NCI-H1092 treated with DMSO at 0.1 percent for 48 hours (cell line): ENCODE measurements at places on chromosomes 6 and 20.

GRCh38 chr6:144248003-144248402 is 37.1 kb upstream of the UTRN start:
- no peak for DNase-seq

DNA sequence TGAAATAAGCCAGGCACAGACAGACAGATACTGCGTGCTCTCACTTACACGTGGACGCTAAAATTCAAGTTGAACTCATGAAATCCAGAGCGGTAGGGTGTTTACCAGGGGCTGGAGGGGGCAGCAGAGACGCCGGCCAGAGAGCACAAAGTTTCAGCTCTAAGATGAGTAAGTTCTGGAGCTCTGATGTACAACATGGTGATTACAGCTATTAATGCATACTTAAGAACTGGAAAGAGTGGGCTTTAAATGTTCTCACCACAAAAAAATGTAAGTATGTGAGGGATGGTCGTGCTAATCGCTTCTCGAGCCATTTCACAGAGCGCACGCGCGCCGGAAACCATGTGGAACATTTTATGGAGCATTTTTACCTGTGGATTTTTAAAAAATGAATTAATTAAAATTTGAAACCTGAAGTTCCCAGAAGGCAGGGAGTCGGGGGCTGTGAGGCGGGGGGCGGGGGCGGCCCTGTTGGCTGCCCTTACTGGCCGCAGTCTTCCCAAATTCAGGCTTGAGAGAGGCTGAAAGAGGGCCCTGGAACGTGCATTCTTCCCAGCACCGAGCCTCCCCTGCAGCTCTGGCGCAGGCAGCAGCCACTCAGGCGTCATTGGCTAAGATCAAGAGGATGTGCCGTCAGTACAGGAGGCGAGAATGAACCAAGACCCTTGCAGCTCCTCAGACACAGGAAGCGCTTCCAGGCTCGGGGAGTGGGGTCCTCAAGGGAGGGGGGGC is 8.5 kb upstream of the SLCO4A1 start:
- DNase-seq: no peak

GRCh38 chr6:129662980-129663431 is 47.0 kb downstream of the ARHGAP18 start:
- DNase-seq: no peak

- no peak for DNase-seq
Observed at GRCh38 chr6:24145690-24146131, 19.7 kb downstream of the NRSN1 start.

GRCh38 chr6:39260456-39260855 is 31.2 kb upstream of the KCNK5 start:
- DNase-seq: no peak

DNA sequence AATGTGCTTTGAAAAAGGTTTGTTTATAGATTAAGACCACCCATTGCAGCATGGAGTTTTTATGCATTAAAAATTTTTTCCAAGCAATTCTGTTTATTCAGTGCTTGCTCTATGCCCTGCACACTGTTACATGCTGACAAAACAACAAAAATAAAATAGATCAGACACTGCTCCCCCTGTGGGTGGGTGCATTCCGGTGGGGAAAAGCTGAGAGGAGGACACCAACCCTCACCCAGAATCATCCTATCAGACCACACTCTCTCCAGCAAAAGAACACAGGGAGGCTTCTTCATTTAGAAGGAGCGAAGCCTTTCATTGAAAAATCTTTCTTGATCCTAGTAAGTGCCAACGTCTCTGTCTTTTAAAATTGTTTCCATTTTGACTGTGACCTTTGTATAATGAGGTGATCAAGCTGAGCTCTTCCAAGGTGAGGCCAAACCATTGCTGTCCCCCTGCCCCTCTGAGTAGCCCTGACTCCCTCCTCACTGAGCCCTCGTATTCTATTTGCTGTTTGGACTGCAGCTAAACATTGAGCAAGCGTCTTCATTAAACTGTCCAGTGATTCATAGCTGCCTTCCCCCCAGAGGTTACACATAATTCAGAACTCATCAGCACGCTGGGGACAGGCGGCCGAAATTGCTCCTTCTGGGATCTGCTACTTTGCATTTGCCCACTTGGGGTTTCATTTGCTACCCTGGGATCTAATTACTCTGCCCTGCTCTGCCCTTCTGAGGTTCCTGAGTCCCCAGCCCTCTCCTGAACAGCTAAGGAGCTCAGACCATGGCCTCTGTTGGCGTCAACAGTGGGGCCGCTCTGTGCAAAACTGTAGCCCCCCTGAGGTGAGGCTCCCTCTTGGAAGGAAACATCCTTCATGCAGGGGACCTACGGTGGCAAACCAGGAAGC is 102.4 kb downstream of the F13A1 start:
- DNase-seq: no peak

DNA sequence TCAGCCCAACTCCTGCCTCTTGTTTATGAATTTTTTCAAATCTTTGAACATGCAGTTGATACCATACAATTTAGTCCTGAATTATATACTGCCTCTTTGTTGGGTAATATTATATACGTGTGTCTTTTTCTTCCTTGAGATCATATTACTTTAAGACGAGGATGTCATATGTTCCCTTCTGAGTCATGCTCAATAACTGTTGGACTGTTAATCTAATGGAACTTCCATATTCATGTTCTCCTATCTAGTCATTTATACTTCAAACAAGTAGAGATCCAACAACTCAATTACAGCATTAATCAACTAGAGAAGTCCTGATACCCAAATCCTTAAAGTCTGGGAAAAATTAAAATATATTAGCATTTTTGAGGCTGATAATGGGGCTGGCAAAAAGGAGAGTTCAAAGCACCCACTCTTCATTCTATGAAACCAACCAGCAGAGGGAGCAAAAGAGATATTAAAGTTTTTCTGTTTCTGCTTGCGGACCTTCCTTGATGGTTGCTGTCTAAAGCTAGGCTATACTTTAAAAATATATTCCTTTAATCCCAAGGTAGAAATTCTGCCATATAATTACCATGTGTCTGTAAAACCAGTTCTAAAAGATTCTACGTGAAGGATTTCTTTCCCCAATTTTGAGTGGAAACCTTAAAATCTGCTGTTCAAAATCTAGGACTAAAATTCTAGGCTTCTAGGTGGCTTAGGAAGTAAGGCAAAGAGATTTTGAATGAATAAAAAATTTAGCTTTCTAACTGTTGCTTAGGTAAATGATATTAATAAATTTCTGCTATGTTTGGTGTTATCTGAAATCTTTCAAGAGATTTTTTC is 498.9 kb downstream of the BCKDHB start:
- DNase-seq: peak; percentile 4

GRCh38 chr20:4726710-4727397 is 5.1 kb downstream of the PRND start:
- DNase-seq: no peak

- DNase-seq: peak; percentile 46
Observed at GRCh38 chr6:68572525-68572924, 62.6 kb upstream of the ADGRB3 start.

DNA sequence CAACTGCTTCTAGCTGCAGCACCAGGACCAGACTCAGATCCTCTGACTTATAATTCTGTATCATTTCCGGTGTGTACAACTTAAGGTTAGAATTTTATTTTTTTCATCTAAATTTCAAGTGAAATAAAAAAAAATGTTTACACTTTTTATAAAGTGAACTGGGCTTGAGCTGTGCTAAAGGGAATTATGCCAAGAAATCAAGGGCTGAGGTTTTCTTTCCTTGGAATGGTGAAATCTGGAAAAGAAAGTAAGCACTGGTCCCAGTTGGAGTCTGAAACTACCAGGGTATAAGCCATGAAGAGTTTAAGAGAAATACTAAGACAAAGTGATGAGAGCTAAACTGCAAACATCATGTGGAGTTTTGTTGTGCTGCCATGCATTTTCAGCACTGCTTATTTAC is 21.7 kb upstream of the FYN start:
- DNase-seq: no peak

- no peak for DNase-seq
Observed at GRCh38 chr20:52777171-52777570, 195.0 kb upstream of the TSHZ2 start.

GRCh38 chr6:104281370-104281769 is 578.3 kb downstream of the HACE1 start:
- no peak for DNase-seq

DNA sequence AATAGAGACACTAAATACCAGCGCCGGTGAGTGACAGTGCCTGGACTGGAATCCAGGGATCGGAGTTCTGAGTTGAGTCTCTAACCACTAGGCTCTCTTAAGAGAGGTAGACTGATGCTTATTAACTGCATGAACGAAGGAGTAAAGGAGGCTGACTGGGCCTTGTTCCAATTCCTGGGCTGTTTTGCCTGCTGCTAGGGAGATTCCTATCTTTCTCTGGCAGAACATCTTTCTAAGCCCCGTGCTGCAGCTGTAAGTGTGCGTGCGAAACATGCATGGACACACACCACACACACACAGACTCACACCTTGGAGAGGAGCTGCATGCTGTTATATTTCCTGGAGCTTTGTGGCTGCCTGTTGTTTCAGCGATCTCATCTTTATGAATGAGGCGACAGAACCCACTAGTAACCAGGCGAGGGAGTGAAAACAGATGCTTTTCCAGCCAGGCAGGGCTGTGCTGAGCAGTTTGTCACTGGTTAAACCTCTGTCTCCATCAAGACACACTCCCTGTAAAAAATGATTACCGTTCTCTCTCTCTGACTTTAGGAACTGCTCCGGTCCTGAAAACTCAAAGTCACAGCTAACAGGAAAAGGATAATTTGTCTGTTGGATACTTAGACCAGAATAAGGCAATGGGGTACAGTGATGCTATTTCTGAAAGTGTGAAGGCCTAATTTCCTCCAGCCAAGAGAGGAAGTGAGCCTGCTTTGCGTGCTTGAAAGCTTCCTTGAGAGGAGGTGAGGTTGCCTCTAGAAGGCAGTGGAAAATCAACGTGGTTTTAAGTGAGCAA is 157.4 kb upstream of the ZNF217 start:
- DNase-seq: no peak

GRCh38 chr6:160791459-160791858 is 89.4 kb downstream of the PLG start:
- DNase-seq: no peak

GRCh38 chr6:136315594-136315993 is 25.9 kb upstream of the BCLAF1 start:
- DNase-seq: no peak

- no peak for DNase-seq
Observed at GRCh38 chr6:12115492-12115891, 103.4 kb downstream of the HIVEP1 start.

GRCh38 chr6:15484140-15484539 is 178.7 kb downstream of the DTNBP1 start:
- peak; percentile 33 for DNase-seq

DNA sequence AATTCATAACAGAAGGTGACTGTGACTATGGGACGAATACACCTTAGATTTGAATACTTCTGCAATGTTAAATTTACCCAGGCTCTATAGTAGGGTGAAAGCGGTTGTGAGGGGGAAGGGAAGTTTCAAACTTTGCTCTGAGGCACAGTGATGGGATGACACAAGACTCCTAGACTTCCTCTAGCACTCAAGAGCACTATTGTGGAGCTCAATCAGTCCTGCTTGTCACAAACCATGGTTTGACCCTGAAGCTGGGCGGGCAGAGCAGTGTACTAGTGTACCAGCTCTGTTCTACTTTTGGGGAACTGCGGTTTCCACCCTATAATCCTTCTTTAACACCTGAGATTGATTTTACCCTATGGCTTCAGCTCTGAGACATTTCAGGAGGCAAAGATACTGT is 17.1 kb downstream of the TRIM27 start:
- no peak for DNase-seq

DNA sequence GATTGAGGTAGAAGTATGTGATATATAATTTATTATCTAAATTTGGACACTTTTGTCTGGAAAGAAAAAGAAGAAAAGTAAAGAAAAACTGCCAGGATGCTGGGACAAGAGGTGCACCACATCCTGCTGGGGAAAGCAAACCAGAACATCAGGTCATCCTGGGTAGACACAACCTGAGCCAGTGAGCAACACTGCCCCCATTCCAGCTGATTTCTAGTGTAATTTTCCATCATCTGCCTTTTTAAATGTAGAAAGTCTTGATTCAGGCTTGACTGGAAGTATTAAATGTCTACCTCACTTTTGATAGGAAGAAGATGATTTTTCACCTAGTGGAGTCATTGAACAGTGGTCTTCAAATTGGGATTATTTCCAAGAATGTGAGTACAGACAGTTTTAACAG is 1164.5 kb upstream of the CITED2 start:
- no peak for DNase-seq

DNA sequence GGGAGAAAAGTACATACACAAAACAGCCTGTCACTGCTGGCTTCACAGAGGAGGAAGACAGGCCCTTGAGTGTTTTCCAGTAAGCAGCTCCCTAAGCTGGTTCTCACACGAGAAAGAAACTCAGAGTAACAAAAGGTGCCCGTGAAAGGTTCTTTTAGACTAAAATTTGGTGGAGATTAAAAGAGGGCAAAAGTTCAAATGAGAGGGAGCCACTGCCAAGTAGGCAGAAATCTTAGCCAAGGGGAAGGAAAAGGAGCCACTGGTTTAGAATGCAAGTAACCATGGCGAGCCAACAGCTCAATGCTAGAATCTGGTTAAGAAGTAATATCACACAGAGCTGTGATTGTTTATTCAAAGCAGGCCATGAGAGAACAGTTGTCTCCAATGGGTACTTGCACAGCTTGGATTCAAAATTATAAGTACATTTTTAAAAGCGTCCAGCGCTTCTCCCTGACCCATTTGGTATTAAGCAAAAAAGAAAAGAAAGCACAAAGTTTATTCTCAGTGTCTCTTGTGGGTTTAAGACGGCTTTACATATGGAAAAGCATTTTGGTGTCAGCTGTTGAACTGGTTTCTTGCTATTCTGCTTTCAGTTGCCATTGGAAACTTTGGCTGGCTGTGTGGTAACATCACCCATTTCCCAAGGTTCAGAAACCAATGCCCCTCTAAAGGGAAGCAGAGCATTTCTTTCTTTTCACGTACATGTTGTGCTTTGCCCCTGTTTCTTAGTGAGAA is 648.5 kb downstream of the RNF144B start:
- DNase-seq: no peak

DNA sequence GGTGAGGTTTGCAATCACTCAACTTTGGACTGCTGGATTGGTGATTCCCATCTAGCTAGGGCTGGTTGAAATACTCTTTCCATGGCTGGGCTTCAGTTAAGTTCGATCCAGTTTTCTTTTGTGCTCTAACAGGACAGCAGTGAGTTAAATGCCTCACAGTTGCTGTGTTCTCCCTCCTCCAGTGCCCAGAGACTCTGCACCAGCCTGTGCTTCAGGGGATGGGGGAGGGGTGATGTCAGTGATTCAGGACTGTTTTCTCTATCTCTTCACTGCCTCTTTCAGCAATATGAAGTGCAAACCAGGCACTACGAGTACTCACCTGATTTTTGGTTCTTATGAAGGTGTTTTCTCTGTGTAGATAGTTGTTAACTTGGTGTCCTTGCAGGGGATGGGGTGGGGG is 88.2 kb upstream of the FAM83B start:
- DNase-seq: no peak

GRCh38 chr20:10322073-10323012 is 103.7 kb downstream of the SNAP25 start:
- peak; percentile 34 for DNase-seq

DNA sequence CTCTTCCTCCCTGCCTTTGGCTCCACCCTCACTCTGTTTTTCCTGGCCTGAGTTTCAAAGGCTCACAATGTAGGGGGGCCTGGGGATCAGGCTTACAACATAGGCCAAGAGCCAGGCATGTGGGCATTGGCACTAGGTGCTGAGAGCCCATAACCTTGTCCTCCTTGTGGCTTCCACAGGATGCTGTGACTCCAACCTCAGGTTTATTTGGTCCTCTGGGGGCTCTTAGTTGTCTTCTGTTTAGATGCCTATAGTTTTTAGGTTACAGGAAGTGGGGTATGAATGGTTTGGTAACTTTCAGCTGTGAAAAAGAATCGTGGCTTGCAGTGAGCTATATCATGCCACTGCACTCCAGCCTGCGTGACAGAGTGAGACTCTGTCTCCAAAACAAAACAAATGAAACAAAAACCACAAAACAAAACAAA is 25.6 kb downstream of the MMP24 start:
- no peak for DNase-seq
